ACHN (cell line): ENCODE measurements at places on chromosomes 5 and 9.

DNA sequence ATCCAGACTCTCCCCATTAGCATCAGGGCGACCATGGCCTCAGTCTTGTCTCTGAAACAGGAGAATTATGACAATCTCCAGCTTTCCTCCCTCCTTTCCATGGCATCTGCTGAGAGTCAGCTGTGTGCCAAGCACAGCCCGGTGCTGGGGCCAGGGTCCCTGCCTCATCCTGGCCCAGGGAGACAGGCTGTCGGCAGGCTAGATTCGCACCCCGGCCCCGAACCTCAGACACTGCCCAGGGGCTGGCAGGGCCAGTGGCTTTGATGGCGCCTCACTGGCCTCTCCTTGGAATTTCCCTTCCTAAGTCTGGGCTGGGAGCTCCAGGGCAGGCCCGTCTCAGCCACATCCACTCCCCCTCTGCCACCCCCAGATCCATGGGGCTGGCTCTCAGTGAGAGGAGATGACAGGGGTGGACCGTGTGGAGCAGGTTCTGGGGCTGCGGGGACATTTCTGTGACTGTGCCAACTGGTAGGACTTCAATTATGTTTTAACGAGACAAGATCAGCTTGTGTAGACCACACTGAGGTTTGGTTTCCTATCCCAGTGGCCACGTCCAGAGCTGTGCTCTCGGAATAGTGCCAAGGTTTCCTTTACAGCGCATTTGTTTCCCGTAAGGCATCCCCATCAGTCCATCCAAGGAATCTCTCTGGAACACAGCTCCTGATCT is 15.5 kb downstream of the FAM163B start:
- DNase-seq, result no peak

- peak; percentile 93 for DNase-seq
Measured at GRCh38 chr5:88785746-88786565, 97.0 kb downstream of the MEF2C start.

DNA sequence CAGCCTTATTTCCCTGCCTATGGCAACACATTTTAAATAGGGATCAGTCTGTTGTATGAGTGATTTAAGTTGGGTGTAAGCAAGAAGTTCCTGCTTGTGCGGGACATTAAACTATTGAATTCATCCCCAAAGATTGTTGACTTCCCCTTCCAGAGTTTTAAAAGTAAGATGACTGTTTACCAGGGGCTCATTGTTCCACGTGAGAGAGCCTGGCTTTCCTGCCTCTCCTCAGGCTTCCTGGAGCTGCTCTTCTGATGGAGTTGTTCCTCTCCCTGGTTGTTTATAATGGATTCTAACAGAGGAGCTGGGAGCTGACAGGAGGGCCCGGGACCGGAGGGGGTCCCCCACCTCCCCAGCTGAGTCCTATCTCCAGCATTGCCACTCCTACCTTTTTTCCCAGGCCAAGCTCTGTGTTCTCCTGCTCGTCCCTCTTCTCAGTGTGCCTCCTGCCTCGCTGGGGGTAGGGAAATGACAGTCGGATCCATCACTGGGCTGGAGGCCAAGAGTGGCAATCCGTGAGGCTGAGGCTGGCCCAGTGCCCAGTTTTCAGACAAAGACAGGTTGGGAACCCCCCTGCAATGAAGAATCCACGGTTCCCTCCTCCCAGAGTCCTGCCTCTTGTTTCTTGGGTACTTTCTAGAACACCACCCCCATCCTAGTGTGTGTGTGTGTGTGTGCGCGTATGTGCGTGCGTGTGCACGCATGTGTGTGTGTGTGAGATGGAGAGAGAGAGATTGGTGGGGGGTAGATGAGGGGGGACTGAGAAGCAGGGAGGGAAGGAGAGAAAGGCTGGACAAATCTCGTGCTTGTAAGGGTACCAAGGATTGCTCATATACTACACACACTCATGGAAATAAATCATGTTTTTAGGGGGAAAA is 123.7 kb upstream of the NFIB start:
- DNase-seq, result no peak

DNA sequence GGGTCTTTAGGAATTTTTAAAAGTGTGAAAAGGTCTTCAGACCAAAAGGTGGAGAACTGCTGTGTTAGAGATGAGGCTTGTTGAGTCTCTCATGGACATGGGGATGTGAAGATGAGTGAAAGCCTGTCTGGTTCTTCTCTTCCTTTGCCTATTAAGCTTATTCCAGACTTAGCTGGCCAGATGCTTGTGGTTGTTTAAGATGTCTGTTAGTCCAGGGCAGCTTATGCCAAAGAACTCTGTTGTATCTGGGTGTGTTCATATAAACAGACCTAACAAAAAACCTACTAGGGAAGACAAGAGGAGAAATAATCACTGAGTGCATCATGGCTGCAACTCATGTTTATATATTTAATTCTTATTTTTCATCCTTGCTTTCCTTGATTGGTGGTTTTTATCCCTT is 57.5 kb upstream of the NCS1 start:
- no peak for DNase-seq

- DNase-seq, result no peak
Measured at GRCh38 chr5:64269164-64269563, 103.5 kb downstream of the RNF180 start.
